ENCODE measurements at places on chromosomes 13 and 19. TPM values are rescaled to one million over a fixed set of nuclear protein-coding genes. Genes with fewer than 3 reads are reported as not detected.

The WDR62 gene
- 6.4 TPM for total RNA-seq

The TMPRSS9 gene
- 1.0 TPM for total RNA-seq

The ZNF493 gene
- total RNA-seq, result 83.8 TPM

The IGSF23 gene
- total RNA-seq, result not detected

The PRODH2 gene
- total RNA-seq, result 0.27 TPM

The IGLON5 gene
- 10.9 TPM for total RNA-seq

The SPINT2 gene
- 64.4 TPM for total RNA-seq

The UPF3A gene
- 63.1 TPM for total RNA-seq

The SYCN gene
- not detected for total RNA-seq

The ZNF708 gene
- 40.8 TPM for total RNA-seq

The YJEFN3 gene
- 3.2 TPM for total RNA-seq

The MLLT1 gene
- total RNA-seq, result 20.1 TPM

The SPACA4 gene
- total RNA-seq, result not detected

The KLK12 gene
- not detected for total RNA-seq

The SYNE4 gene
- not detected for total RNA-seq

The GSK3A gene
- 34.3 TPM for total RNA-seq

The SIGLEC14 gene
- 0.55 TPM for total RNA-seq

The KIR2DL3 gene
- not detected for total RNA-seq

The PALM3 gene
- total RNA-seq, result 0.60 TPM

The THSD8 gene
- not detected for total RNA-seq

The FXYD7 gene
- 8.3 TPM for total RNA-seq

The RNF113B gene
- total RNA-seq, result not detected

The SIGLEC11 gene
- total RNA-seq, result 1.3 TPM

The ZNF529 gene
- 48.1 TPM for total RNA-seq

The ELF1 gene
- 58.3 TPM for total RNA-seq

The PLA2G4C gene
- total RNA-seq, result 42.7 TPM

The SWSAP1 gene
- 1.5 TPM for total RNA-seq

The ATP4A gene
- not detected for total RNA-seq

The CLEC17A gene
- total RNA-seq, result not detected

The DIRAS1 gene
- total RNA-seq, result 11.7 TPM

The SH2D3A gene
- total RNA-seq, result 1.5 TPM

The ATP7B gene
- total RNA-seq, result 21.9 TPM

The MYBPC2 gene
- 1.2 TPM for total RNA-seq

The FOXA3 gene
- not detected for total RNA-seq

Measured in camera-type eye (tissue), 1 donor.